ENCODE measurements at places on chromosomes 11 and 22.

DNA sequence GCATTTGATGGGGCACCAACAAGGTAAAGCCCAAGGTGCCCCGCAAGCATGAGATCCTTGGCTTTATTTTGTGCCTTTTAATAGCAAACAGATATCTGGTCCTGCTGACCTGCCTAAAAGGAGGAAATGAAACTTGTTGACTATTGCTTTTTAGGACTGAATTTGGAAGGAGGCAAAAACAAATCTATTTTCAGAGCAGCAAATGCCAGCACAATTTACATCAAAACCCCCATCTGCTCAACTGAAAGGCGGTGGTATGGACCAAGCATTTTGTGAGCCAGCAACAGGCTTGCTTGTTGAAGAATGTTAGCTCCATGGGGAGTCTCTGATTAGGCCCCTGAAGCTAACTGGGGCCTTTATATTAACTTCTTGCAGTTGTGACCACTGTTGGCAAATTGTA is 192.6 kb upstream of the E2F8 start:
- no peak for DNase-seq

GRCh38 chr11:14637868-14638409 is 5.7 kb upstream of the PDE3B start:
- no peak for DNase-seq

DNA sequence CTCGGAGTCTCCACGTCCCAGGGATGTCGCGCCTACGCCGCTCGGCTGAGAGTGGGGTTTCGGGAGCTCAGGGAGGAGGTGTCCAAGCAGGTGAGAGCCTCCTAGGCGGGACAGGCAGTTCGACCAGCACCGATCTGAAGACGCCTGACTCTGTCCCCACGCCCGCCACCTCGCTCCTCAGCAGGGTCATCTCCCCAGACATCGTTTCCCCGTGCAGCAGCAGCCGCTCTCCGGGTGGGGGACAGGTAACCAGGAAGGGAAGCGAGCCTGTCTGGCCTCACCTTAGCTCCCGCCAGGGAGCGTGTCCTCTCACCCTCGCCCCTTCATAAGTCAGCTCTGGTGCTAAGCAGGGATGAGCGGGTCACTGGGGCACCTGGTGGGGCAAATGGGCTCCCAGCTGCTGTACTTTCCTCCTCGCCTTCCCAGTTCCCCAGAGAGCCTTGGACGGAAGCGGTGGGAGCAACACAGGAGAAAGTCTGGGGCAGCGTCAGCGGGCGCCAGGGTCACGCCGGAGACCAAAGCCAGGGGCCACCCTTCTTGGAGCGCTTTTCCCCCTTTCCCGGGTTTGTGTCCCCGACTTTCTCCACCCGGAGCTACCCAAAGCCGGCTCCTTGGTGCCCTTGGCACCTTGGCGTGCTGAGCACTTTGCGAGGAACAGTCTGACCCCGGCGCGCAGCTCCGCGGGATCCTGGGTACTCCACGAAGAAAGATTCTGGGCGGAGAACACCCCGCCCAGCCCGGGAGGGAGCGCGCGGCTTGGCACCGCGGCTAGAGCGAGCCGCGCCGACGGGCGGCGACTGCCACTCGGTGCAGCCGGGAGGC is 1.6 kb downstream of the SPON1 start:
- DNase-seq: no peak

DNA sequence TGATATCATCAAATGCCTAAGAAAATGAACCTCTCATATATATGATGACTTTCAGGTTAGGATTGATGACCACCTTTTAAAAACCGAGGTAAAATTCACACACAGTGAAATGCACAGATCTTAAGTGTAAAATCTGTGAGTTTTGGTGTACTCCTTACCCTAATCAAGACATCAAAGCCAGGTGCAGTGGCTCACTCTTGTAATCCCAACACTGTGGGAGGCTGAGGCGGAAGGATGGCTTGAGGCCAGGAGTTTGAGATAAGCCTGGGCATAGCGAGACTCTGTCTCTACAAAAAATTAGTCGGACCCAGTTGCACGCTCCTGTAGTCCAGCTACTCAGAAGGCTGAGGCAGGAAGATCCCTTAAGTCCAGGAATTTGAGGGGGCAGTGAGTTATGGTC is 140.4 kb downstream of the UVRAG start:
- no peak for DNase-seq

DNA sequence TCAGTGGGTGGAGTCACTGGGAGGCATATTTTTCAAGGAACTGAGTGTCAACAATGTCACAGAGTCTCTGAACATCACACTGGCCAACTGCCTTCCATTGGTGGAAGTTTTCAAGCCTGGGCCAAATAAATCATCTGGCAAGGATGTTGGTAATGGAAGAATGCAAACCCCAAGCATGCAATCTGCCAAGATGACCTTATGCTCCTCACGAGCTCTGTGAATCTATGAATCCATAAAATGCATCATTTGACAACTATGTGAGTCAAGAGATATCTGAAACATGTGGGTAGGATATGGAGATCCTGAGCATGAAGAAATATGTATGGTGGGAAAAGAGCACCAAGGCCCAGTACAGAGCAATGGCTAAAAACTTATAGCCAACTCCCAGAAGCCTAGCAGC is 122.2 kb downstream of the PLEKHA7 start:
- DNase-seq: no peak

DNA sequence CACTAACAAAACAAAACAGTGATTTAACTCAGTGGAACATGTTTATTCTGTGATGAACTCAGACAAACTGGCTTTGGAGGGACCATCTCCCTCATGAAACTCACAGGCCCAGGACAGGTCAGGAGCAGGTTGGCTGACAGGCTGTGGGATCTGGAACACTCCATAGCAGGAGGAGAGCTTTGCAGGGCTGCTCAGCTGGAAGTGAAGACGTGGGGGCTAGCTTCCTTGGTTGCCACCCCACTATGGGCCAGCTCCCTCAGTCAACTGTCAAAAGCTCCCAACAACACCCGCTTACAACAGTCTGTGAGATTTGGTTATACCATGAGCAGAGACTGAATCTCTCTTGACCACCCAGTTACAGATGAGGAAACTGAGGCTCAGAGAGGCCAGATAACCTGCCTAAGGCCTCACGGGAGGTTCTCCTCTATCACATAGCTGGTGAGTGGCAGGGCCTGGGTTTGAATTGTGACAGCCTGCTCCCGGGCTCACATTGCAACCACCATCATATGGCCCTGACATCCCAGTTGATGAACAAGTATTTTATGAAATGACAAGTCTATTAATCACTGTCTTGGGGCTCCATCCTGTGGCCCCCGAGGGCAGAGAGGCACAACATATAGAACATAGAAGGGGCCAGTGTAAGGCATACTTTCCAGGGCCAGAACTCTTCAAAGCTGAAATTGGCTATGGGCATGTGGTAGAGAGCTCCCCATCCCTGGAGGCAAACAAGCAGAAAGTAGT is 473.4 kb downstream of the MN1 start:
- DNase-seq: no peak

GRCh38 chr22:29211466-29211865 is 5.8 kb downstream of the EMID1 start:
- DNase-seq: no peak

DNA sequence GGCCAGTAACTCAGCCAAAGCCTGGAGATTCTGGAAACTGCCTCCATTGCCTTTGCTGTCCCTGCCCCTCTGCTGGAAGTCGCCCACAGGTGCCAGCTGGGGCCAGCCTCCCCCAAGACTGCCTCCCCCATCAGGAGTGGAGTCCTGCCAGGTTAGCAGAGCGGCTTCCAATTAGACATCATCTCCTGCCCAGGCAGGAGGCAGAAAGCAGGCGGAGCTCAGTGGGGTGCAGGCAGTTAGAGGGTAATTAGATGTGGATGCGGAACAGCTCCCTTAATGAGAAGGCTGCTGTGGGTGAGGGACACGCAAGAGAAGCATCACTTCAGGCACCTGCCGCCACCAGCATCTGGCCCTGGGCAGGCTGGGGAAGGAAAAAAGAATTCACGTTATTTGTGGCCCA is 90.9 kb upstream of the TP53I11 start:
- DNase-seq: no peak

- no peak for DNase-seq
Measured at GRCh38 chr22:49554296-49554625, 273.4 kb downstream of the BRD1 start.

DNA sequence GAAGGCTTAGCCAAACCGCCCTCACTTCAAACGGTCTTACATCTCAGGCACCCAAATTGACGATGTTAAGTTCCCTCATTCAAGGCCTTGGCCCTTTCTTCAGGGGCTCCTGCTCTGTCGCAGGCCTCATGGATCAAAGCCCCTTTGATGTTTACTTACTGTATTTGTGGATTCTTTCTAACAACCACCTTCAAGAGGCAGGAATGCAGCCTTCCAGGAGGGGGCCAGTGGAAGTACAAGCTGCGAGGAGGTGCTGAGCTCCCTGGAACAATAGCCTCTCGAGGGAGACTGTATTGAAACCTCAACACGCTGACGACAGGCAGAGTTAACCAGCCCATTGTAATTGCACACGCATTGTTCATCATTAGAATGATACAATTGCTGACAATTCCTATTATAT is 209.1 kb downstream of the ST3GAL4 start:
- no peak for DNase-seq

DNA sequence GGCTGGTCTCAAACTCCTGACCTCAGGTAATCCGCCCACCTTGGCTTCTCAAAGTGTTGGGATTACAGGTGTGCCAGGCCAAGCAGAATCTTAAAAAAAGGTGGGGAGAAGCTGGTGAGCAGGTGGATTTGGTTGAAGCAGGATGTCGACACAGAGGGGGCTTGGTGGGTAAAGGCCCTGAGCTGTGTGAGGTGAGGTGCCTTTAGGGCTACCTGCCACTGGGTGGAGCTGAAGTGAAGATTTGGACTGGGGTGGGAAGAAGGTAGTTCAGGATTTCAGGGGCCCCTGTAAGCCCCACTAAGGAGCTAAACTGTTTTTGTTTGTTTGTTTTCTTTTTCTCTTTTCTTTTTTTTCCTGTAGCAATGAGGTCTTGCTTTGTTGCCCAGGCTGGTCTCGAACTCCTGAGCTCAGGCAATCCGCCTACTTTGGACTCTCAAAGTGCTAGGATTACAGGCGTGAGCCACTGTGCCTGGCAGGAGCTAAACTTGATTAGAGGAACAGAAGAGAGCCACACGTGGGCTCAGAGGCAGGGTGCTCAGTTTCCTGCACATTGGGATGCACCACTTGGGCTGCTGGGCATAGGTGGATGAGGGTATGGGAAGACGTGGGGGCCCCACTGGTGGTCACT is 6.0 kb downstream of the P2RX6 start:
- DNase-seq: no peak

DNA sequence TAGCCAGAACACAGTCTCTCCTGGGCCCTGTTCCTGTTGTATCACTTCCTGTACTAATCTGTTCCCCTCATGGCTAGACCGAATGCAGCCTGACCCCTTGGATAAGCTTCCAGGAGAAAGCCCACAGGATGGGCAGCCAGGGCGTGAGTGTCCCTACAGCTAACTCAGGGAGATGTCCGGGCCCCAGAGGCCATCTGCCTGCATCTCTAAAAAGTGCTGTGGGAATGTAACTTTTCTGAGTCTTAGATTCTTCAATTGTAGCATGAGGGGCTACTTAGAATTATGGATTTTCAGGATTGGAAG is 7.7 kb upstream of the MALAT1 start:
- no peak for DNase-seq
